ENCODE measurements at places on chromosomes 2 and 18.

DNA sequence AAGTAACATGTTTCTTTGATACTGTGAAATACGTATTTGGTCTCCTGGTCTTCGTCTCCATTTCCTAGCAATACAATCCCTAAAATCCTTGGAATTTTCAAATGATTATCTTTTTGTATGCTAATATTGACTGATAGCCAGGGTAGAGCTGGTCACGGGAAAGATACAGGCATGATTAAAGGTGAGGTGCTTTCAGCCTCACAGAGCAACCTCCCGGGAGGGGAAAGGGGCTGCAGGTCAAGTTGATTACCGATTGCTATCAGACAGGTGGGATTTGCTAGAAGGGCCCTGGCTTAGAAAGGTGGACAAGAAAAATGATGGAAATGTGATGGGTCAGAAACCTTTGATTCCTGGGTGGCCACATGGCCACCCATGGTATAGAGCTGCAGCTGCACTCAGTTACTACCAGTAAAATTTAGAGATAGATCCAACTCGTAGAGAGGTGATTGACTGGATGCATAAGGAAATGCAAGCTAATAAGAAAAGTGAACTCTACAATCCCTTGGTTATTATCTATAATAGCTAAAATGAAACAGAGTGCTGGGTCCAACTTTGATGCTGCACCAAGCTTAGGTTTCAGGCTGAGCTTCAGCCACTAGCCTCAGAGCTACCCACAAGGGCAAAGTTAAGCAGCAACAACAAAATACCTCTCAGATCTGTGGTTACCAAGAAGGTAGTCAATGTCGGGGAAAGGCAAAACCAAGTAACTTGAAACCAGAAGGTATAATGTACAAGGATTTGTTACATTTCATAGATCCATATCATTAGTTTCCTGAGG lies 15.3 kb downstream of the YPEL5 start:
- no peak for DNase-seq

DNA sequence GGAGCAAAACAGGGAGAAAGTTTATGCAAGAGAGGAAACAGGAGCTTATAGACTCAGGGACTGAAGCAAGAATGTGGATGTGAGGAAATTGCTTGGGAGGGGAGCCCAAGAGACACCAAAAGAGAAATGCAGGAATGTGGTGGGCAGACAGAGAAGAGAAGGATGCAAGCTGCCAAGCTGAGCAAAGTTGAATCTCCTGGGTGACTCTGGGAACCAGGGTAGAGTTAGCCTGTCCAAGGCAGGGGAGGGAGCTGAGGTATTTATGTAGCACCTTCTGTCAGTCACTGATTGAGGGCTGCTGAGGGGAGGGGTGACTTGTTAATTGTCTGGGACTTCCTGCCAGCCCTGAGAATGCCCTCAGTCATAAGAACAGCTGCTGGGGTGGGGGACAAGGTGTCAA lies 464.3 kb downstream of the NBAS start:
- no peak for DNase-seq

DNA sequence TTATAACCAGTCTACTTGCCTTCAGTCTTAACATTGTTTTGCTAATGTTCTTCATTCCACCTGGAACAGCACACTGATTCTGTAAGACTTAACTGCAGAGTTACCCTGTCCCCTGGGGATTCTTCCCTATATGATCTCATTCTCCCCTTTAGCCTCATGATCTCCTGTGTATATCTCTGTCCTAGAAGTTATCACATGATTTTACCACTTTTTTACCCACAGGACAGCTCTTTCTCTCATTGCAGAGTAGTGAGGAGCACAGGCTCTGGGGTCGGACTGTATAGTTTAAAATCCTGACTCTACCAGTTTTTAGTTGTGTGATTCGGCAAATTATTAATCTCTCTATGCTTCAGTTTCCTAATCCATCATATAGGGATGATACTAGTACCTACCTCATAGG lies 14.2 kb upstream of the EXOC6B start:
- no peak for DNase-seq

DNA sequence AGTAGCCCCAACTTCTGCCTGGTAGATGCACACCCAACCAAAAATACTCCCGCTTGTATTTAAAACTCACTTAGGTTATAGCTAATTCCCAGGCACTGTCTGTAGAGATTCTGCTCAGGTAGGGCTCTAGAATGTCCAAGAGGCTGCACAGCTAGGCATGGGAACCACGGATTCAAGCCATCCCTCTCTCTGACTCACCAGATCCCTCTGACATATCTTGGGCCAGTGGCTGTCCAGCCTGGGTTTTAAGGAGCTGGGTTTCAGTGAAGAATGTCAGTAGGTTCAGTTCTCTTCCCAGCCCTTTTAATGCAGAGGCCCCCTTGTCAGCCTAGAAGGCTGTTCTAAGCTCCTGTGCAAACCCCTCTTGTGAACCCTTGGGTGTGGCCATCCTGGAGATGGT lies 15.9 kb upstream of the IL1R1 start:
- DNase-seq = no peak

GRCh38 chr2:178268435-178268834 lies 74.1 kb downstream of the OSBPL6 start:
- DNase-seq = no peak

DNA sequence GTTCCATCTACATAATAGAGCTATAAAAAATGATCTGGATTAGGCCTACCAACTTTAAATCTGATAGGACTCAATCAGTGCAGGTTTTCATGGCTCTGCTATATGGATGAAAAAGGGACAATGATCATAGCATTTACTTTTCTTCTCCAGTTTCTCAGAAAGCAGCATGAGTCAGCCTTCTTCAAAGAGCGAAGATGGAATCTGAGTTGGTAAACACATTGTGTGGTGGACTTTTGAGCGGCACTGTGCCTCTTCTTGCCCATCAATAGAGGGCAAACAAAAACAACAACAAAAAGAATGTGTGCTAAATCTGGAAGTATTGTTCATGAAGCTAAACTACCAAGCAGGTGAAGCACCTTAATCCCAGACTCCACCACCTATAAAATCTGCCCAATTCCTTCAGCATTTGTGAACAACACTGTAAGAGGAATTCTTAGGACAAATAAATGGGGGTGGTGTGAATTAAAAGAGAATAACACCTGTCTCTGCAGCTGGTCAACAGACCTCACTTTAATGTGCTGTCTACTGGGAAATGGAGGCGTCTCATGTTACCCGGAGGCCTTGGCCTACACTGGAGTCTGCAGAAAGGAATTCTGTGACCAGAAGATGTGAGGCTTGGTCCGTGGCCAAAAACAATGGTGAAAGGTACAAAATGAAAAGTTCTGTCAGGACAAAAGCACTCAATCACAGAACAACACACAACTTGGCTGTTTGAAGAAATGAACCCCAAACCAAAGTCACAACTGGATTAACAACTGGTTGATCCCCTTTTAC lies 609.0 kb downstream of the IRS1 start:
- peak; percentile 59 for DNase-seq

- DNase-seq = no peak
These were observed 13.2 kb downstream of the CYP26B1 start for GRCh38 chr2:72134408-72134996.

GRCh38 chr18:60024345-60024744 lies 124.5 kb downstream of the PMAIP1 start:
- DNase-seq = no peak

GRCh38 chr18:33114749-33115148 lies 325.8 kb downstream of the CCDC178 start:
- DNase-seq = no peak

GRCh38 chr2:29025711-29026110 lies 44.6 kb downstream of the TOGARAM2 start:
- no peak for DNase-seq

DNA sequence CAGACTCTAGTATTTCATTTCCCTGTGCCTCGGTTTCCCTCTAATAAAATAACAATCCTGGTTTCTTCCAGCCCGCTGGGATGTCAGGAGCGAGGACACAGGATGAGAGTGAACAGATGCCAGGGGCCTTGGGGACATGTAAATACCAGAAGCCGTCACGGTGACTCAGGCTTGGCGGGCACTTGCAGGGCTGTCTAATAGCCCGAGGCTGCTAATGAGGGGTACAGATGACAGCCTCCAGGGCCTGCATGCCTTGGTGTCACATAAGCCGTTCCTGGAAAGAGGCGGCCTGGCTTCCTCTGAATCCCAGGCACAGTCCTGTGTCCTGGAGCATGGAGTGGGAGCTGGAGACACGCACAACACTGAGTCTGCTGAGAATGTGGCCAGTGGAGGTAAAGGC lies 28.2 kb downstream of the HS1BP3 start:
- DNase-seq = no peak

GRCh38 chr18:13628211-13628610 lies 98.1 kb downstream of the FAM210A start:
- no peak for DNase-seq

DNA sequence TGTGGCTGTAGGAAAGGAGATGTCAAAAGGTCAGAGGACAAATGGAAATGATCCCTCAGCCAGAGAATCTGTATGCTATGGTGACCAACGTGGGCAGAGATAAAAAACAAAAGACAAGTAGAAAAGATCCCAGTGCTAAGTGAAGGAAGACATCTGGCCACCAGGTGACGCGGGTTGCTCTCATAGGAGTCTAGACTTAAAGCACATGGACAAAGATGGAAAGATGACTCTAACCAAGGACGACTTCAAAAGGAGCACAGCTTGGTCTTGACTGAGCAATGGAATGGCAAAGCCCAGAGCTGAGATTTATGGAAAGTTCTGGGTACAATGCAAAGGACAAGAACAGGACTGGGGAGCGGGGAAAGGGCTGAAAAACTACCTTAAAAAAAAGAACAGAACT lies 96.8 kb downstream of the CLIP4 start:
- no peak for DNase-seq

Data from left kidney (tissue), 8 donors.